ENCODE measurements at places on chromosomes 1 and 21.

DNA sequence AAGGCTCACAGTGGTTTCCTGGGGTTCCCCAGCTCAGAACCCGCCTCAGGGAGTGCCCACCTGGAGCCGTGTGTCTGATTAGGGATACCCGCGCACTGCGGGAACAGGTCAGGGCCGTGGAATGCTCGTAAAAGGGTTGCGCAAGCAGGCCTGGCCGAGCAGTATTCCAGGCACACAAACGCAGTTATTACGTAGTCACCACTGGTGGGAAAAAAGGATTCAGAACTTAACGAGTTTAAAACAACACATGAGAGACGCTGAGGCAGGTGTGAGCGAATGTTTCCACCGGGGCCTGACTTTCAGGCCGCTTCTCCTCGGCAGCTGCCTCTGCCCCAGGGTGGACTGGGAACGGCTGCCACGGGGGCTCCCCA is 18.2 kb downstream of the PLCH2 start:
- DNase-seq, result no peak

- DNase-seq, result no peak
Observed at GRCh38 chr1:154954541-154954940, 1.4 kb downstream of the PBXIP1 start.

GRCh38 chr1:36115931-36116330 is 9.1 kb downstream of the COL8A2 start:
- no peak for DNase-seq

- no peak for DNase-seq
Observed at GRCh38 chr1:89978755-89979154, 16.2 kb upstream of the ZNF326 start.

DNA sequence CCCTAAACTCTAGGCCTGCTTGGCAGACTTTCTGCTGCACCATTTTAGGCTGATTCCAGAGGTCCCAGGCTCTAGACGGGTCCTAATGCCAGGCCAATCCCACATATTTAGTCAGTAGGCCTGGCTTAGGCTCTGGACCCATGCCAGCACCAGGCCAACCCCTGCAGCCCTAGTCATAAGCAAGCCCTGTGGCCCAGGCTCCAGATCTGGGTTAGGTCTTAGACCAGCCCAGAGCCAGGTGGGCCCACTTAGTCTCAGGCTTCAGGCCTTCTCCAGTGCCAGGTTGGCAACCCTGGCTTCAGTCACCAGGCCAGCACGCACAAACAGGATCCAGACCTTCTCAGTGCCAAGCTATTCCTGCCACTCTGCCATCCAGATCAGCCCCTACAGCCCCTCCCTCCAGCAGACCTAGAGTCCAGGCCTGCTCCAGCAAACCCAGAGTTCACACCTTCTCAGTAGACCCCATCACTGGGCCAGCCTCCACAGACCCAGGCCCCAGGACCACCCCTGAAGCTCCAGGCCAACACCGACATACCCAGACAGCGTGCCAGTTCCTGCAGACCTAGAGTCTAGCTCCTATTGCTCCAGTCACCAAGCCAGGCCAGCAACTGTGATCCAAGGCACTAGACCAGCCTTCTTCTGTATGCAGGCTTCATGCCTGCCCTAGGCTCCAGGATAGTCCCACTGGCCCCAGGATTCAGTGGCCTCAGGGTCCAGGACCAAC is 467.6 kb downstream of the RWDD3 start:
- no peak for DNase-seq

GRCh38 chr1:46400421-46400820 is 6.3 kb downstream of the FAAH start:
- DNase-seq, result no peak

DNA sequence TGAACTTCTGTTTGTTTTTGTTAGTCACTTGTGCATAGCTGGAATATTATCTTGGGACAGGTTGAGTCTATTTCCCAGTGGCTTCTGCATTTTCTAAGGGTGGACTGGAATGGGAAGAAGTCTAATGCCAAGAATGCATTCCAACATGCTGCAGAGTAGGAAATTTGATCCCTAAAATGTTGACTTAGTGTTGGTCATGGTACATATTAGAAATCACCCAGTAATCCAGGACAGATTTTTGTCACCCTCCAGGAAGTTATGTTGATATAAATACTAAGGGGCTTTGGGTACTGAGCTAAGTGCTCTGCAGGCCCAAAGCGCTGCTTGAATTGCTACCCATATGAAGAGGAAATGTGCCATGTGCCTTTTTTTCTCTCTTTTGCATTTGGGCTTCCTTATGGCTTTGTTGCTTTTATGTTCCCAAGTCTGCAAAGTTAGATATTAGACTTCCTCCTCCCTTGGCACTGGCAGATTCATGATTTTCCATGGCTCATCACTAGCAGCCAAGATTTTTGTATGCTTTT is 10.0 kb downstream of the ARID1A start:
- DNase-seq, result no peak

DNA sequence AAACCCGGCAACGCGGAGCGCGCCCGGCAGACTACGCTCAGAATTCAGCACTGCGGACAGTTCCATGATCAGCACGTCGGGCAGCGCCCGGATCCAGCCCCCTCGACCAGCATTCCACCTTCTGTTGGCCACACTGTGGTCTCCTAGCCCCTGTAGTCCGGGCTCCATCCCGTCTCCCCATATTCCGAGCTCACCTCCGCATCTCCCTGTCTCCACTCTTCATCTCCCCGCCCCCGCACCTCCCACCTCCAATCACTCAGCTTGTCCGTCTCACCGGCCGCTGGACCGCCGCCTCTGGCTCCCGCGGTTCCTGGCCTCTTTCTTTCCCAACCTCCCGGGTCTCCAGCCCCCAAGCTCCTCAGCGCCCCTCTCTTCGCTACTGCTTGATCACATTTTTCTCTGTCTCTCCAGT is 500 bp downstream of the EPHA10 start:
- no peak for DNase-seq

DNA sequence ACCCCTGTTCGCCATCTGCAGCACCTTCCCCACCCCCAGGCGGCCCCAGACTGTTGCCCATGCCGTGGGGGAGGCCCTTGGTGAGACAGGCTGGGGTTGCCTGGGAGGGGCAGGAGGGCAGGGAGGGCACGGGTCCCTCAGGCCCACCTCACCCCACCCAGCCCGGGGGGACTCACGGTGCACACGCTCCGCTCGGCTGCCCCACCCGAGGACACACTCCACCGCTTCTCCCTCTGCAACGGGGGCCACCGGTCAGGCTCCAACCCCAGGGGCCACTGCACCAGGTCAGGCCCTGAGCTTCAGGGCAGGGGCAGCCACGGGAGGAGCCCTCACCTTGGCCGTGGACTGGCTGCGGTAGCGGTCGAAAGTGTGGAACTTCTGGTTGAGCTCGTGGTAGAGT is 24.0 kb upstream of the COL16A1 start:
- DNase-seq, result no peak

GRCh38 chr1:67605209-67605780 is 79.7 kb upstream of the GADD45A start:
- no peak for DNase-seq

GRCh38 chr1:59096501-59096900 is 200.4 kb upstream of the FGGY start:
- no peak for DNase-seq

DNA sequence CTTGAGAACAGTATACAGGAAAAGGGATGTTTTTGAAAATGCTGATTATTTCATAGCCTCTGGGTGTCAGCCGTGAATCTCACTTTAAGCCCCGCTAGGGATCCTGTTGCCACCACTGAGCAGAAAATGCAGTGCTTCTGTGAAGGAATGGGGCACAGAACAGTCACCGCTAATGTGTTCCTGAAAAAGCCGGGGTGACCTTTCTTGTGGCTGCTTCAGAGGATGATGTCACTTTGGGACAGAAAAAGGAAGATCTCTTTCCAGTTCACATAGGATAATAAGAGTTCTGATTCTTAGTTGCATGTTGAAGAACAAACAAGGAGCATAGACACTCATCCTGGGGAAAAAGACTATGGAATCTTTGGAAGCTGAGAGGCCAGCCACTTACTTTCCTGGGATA is 349.6 kb downstream of the DISC1 start:
- DNase-seq, result no peak

- DNase-seq, result no peak
Observed at GRCh38 chr1:183946320-183946613, 91.3 kb downstream of the COLGALT2 start.

- no peak for DNase-seq
Observed at GRCh38 chr1:112144733-112145426, 155.4 kb upstream of the KCND3 start.

DNA sequence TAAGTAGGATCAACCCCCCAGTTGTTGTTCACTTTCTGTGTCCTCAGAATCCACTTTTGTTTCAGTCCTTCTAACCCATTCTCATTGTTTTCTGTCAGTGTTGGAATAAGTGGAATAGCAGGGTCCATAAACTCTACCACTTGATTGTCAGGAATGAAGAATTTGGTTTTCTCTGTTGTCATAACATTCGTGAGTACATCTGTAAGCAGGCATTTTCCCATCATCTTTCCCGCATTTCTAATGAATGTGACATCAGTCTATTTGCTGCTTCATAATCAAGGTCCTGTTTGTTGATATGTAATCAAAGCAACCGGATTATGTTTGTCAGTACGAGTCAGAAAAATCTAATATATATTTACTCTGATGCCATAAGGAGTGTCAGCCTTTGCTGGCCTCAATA is 147.1 kb downstream of the KIF26B start:
- DNase-seq, result no peak

DNA sequence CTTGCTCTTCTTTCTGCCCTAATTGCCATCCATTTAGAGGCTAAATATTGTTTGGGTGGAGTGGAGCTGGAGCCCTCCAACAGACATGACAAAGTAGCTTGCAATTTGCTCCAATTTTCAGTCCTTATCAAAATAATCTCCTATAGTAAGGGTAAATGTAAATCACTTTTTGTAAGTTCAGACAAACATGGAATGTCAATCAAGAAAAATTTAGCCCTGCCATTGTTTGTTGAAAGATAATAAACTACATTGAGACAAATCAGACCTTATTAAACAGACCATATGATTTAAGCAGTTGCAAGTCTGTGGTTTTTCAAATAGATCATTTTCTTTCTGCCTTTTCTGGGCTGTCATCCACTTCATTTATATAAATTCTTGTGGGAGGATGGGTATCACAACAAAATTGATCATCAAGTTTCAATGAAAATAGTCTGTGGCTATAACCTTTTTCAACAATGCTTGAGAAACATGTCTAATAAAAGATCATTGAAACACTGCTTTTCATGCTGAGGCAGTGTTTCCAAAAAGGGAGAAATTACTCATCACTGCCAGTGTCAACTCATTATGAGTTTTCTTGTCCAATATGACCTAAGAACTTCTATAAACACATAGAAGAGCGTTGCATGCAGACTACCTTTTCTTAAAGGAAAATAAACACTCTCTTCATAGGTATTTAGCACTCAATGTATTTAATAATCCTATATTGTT is 1152.0 kb upstream of the B3GALT2 start:
- no peak for DNase-seq

GRCh38 chr1:246261639-246262038 is 245.4 kb downstream of the SMYD3 start:
- no peak for DNase-seq
